LHCN-M2 (cell line): ENCODE measurements at places on chromosomes 3 and 15. TPM values are rescaled to one million over a fixed set of nuclear protein-coding genes. Genes with fewer than 3 reads are reported as not detected.

Gene SLCO2A1
- 0.11 and 0.32 TPM in 2 replicates for total RNA-seq

Gene CISH
- 0.58 and 1.6 TPM in 2 replicates for total RNA-seq

DNA sequence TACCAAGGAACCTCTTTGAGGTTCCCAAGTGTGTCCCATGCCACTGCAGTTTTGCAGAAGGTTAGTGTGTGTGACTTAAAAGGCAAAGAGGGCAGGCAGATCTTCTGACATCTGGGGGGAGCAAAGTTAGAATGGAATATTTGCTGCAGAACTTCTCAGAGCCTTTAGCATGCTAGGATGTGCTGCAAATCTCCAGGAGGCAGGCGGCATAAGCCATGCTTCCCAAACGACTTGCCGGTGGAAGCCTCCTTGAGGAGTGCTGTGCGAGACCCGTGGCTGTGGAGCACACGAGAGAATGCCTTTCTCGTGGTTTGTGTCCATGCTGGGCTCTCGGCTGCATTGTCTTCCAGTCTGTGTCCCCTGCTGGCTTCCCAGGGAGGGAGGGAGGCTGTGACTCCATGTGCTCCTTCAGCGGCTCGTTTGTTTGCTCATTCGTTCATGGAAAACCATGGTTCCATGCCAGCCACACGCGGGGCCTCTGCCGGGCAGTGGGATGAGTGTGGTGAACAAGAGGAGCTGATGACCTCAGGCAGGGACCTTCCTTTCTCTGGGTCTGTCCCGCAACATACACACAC, 13.8 kb downstream of the HDAC11 start:
- no peak for DNase-seq

DNA sequence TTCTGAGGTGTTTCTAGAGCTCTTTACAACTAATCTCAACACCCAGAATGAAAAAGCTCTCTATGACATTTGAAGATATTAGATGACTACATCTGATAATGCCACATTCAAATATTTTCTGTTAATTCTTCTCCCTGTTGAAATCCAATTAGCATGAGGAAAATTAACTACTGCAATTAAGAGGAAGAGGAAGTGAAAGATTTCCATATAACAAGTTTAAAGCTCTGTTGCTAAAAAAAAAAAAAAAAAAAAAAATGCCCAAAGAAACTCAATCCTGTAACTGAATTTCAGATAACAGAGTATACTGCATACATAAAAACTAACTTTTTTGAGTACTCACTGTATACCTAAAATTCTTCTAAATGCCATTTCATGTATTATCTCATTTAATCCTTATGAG, 109.8 kb downstream of the TNIK start:
- DNase-seq = no peak

GRCh38 chr3:30970183-30970582, 75.7 kb upstream of the GADL1 start:
- peak; percentile 35 for DNase-seq

- DNase-seq = no peak
Measured at GRCh38 chr3:2976212-2976611, 134.0 kb downstream of the IL5RA start.
